Myocyte (in vitro differentiated cells): ENCODE measurements at places on chromosomes 12 and 14.

DNA sequence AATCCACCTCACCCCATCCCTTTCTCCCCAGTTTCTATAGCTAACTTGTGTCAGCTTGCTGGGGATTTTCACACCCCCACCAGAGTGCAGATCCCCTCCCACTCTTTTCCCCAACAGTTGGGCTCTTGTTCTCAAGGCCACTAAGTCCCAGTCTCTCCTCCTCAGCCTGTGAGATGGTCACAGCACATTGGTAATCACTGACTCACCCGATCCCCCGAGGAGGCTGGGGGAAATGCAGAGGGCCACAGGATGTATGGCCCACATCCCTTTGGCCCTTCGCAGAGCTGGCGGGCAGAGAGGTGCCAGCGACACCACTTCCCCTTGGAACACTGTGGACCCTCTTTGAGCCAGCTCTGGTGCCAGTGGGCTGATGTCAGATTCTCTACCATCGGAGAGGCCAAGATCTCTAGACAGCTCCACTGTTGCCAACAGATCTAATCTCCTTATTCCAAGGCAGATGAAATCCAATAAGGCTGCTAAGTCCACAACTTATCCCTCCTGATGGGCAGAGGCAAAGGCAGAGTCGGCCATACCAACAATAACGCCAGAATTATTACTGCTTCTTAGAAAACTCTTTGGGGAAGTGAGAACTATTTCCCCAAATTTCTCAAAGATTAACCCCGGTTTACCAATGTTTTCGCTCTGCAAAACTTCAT, 1.6 kb downstream of the FMNL3 start:
- DNase-seq = peak; percentile 51

DNA sequence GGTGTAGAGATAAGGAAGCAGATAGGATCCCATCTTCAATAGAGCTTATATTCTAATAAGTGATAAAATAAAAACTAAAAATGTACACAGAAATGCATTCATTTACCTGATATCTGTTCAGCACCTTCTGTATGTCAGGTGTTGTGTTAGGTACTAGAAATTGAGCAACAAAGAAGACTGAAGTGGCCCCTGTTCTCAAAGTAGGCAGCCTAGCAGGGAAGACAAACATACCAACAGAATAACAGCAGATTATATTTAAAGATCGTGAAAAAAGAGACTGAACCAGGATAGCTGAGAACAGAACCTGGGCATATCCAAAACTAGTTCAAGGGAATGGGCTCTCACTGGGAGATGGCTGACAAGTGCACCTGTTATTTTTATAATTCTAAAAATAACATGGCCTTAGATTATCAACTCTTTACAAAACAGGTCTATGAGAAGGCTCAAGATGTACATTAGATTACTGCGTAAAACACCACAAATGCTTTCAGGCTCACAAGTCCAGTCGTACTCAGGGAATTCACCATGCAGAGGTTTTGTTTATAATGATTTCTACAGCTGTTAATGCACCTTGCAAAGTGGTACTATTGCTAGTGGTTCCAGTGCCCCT, 16.4 kb downstream of the ANO6 start:
- peak; percentile 54 for DNase-seq

GRCh38 chr12:76879710-76880518, 1.1 kb upstream of the CSRP2 start:
- DNase-seq = no peak

GRCh38 chr14:88233915-88234314, 89.2 kb downstream of the KCNK10 start:
- DNase-seq = no peak

- DNase-seq = peak; percentile 78
These were observed 90.2 kb upstream of the RESF1 start for GRCh38 chr12:31868965-31869364.

- peak; percentile 45 for DNase-seq
These were observed 458 bp upstream of the HOXC4 start for GRCh38 chr12:54053003-54053750.

DNA sequence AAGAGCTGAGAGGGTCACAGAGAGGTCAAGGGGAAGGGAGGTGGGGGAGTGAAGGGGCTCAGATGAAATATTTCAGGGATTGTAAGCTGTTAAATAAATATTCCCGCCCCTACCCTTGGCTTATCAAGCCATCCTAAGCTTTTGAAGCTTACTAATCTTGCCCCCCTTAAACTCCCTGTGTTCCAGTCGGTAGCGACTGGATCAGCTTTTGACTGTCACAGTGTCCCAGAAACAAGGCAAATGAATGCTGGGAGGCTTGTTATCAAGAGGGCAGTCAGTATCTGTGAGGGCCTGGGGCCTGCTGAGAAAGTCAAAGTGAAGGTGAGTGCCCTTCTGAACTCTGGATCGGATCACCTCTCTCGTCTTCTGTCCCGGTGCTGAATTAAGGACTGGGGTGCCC, 128.1 kb downstream of the DACT1 start:
- DNase-seq = no peak

DNA sequence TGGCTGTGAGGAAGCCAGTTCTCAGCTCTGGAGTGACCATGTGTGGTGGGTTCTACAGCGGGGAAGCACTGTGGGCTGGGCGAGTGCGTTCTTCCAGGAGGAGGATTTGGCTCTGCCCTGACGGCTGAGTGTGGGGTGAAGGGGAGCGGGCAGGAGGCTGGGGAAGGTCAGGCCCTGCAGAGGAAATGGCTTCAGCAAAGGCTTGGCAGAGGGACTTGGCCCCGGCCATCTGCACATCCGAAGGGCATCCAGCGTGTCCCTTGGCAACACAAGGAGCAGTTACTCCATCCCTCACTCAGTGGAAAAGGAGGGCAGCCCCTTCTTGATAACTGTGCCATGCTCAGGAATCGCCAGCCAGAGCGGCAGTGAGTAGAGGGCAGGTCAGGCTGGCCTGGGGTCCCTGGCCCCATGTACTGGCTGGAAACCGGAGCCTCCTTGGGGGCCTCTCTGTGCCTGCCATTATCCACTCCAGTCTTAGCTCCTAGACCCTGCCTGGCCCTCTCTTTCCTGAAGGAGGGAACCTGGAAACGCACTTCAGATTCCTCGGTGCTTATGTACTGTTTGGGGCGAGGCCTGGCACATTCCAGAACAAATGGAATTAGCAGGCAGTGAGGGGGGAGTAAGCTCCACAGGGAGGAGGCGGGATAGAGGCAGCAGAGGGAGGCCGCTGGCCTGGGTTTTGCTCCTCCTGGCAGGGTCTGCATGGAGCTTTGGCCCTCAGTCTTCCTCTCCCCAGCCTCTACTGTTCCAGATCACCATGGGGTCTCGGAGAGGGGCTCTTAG, 133.6 kb upstream of the NCOR2 start:
- no peak for DNase-seq

- peak; percentile 22 for DNase-seq
These were observed 167.1 kb downstream of the TBX5 start for GRCh38 chr12:114238808-114239207.

DNA sequence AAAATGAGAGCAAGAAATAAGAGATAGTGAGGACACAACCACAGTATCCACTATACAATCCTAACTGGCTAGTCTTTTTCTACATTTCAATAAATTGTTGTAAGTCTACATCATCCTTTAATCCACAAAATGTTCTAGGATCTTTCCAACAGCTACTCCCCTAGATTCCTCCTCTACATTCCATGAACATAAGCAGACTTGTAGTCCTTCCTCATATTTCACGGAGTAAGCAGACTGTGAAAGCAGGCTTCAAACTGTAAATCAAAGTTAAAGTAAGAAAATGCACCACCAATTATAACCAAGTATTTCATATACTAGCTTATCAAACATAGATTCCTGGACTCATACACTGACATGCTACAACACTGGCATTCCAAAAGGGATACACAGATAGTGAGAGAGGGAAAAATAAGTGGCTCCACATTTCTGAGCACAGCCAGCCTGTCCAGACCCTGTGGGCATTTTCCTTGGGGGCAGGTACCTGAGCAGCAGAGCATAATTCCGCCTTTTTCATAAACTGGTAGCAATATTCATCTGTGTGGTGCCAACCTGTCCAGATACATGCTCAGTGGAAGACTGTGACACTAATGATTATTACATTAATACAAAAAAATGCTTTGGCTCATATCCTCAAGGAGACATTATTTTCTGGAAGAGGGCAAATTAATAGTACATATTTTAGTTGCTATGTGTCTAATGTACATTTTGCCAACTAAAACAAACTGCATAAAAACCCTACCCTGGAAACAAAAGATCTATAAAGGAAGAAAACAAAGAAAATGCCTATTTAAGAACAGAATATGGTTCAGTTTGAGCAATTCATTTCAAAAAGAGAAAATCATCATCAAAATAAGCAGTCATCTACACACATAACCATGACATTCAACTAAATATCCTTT, 113.3 kb upstream of the FSCB start:
- DNase-seq = no peak

DNA sequence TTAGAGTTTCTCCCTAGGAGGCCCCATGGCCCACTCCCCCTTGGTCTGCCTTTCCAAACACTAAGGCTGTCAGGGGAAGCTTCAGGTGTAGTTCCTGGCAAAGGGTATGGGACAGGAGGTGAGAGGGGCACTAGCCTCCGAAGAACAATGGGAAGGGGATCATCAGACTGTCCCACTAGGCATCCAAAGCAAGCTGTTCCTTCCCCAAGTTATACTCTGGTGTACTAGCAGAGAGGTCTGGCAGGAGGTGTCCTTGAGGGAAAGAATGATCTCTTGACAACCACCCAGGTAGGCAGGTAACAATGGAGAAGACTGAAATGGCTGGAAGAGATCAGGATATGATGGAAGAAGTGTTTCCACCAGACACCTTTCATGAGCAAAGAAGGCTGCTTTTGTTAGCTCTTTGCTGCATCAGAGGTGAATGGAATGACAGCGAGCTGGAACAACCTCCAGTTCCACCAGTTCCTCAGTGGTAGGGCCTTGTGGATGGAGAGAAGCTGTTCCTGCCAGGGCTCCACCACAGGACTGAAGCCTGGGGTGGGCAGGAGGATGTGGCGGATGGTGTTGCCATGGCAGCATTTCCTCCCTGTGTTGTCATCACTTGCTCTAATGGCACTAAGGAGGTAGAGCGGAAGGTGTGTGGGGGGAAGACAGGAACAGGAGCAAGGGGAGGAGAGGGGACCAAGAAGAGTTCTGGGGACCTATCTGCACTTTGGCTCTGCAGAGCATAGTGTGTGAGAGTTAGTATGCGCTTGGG, 2.3 kb upstream of the AGAP2 start:
- no peak for DNase-seq

- DNase-seq = peak; percentile 78
These were observed 67.1 kb downstream of the DERA start for GRCh38 chr12:15977999-15978951.

GRCh38 chr12:121918679-121919038, 267 bp downstream of the CFAP251 start:
- DNase-seq = no peak

DNA sequence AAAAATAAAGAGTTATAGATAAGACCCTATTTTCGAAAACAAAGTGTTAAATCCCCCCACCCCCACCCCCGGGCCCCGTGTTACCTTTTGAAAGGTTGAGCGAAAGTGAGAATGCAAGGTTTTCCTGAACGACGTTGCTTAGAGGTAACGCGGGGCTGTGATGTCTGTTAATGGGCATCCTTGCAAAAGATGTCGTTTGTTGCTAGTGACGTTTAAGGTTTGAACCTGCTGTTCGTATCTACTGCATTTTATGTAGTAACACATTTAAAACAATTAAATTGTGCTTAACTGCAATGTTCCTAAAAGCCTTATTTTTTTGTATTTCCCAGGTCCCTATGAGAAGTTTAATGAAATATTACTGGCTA, 1.2 kb downstream of the CPSF6 start:
- DNase-seq = no peak

DNA sequence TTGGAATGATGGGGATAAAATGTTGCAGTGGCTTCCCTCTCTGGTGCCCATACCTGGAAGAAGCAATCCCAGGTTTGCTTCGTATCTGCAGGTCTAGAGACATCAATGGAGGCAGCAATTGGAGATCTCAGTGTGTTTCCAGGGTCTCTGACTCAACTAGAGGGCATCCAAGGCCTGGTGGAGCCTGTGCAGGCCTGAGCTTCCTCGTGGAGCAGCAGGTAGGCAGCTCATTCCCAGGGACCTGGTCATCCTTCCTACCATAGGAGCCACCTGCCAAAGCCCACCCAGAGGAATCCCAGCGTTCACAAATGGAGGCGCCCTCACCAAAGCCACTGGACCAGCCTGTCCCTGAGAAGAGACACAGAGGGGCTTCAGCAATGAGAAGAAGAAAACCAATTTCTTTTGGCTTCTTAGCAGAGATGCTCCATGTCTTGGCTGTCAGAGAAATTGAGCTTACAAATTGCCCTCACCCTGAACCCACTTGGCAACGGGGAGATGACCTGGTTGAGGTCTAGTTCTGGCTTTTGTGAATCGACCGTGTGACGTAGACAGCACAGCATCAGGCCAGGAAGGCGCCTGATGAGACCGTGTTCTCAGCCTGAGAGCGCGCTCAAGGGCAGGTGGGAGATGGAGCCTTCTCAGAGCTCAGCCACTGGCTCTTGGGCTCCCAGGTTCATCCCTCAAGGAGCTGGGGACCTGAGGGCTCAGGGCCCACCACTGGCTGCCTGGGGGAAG, 283.6 kb downstream of the DPF3 start:
- DNase-seq = no peak

- DNase-seq = peak; percentile 84
These were observed 57.8 kb downstream of the CLMN start for GRCh38 chr14:95261616-95262510.

DNA sequence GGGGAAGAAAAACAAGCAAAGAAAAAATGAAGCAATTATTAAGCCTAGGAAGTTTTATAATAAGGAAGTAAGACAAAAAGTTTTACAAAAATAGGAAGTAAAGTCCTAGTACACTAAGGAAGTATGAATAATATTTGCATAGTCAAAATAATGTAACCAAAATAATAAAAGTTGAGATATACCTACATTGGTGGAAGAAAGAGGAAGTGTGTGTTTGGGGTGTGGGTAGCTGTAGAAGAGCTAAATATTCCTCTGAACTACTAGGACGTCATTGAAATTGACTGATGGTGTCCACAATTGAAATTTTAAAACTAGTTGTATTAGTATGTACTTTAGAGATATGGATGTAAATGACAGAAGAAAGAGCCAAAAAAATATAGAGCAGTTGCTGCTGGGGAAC, 228.4 kb upstream of the OTX2 start:
- no peak for DNase-seq

DNA sequence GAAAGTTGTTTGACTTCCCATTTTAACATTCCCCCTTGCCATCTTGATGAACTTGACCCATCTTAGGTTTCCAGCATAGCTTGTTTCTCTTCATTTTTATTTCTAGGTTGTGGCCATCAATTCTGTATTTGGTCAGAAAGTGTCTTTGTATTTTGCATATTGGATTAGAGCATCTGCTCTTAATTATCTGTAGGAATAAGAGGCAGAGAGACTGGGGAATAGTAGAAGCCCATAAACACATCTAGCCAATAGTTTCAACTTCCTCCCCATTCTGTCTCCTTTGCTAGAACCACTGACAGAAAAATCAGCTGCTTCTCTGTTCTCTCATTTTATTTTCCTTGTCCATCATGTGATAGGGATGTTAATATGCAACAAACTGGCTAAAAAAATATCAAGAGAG, 8.2 kb downstream of the SOCS2 start:
- no peak for DNase-seq

GRCh38 chr12:53660041-53660440, 15.8 kb downstream of the ATP5MC2 start:
- peak; percentile 47 for DNase-seq
